ENCODE measurements at places on chromosomes 2 and 18. TPM values are rescaled to one million over a fixed set of nuclear protein-coding genes. Genes with fewer than 3 reads are reported as not detected.

DNA sequence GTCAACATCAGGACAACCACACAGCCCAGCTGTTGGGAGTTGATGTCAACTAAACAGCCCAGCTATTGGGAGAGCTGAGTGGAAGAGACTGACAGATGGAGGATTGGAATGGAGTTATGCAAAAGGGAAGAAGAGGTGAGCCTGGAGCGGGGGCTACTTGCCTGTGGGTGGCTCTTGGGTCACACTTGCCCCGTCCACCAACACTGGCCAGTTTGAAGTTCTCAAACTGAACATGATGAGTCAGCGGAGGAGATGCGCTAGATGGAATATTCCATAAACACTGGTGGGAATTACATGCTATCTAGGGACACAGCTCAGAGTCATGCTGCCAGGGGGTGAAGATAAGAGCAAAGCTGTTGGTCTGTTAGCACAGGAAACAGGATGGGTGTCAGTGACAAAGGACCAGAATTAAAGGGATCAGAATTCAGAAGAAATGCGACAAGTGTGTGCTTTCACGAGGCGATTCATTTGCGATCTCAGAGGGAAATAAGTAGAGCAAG lies 33.2 kb upstream of the AGAP1 start:
- H3K27me3 ChIP-seq, result no peaks in the 10 kb centered on the region
- no peak for DNase-seq
- H3K36me3 ChIP-seq, result no peaks in the 10 kb centered on the region
- H3K4me1 ChIP-seq, result peaks cover 6% of the 10 kb centered on the region

DNA sequence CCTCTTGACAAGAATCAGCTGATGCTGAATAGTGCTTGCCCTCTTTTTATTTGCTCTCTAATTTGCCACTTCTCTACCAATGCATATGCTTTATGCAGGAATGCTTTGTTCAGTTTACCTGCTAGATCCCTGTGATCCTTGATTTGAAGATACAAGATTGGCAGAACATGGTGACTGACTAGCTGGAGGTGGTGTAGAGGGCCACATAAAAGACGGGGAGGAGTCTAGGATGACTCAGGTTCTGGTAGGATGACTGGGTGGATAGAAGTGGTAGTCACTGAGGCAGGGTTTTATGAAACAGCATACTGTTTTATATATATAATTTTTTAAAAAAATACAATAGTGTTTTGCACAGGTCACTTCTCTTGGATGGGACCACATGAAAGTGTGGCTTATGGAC lies 6.3 kb upstream of the ADGRF3 start:
- peaks cover 23% of the 10 kb centered on the region for H3K4me1 ChIP-seq
- no peak for DNase-seq
- peaks cover 5% of the 10 kb centered on the region for H3K36me3 ChIP-seq

DNA sequence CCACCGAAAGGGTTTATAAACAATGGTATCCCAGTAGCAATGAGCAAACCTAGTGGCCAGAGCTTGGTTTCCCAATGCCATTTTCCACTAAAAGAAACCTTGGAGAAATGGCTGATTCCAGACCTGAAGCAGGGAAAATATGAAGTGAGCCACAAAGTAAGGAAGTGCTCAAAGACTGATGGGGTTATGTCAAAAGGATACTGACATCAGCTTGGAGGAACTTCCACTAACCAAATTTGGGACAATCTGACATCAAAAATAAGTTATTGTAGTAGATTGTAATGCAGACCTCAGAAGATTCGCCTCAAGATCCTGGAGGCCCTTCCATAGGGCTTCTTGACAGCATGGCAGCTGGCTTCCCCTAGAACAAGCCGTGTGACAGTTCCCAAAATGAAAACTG lies 79.4 kb upstream of the SP3 start:
- no peak overlapping the region for H3K27ac ChIP-seq
- peaks cover 12% of the 10 kb centered on the region for H3K4me1 ChIP-seq
- H3K27me3 ChIP-seq, result no peaks in the 10 kb centered on the region
- no peaks in the 10 kb centered on the region for H3K36me3 ChIP-seq
- no peak for DNase-seq
- H3K4me3 ChIP-seq, result no peak overlapping the region

- H3K27ac ChIP-seq, result no peak overlapping the region
- H3K4me1 ChIP-seq, result peaks cover 5% of the 10 kb centered on the region
- H3K27me3 ChIP-seq, result no peaks in the 10 kb centered on the region
- H3K4me3 ChIP-seq, result no peak overlapping the region
- no peak for DNase-seq
Observed at GRCh38 chr18:42854558-42854957, 260.9 kb downstream of the RIT2 start.

GRCh38 chr2:199987586-199987985 lies 32.2 kb downstream of the MAIP1 start:
- no peak overlapping the region for H3K4me3 ChIP-seq
- no peaks in the 10 kb centered on the region for H3K36me3 ChIP-seq
- no peak for DNase-seq
- peaks cover 9% of the 10 kb centered on the region for H3K4me1 ChIP-seq
- no peaks in the 10 kb centered on the region for H3K27me3 ChIP-seq

QPCT gene
- total RNA-seq, result not detected

CCDC102B gene
- total RNA-seq, result 6.5 TPM

TRMT61B gene
- 22.6 TPM for total RNA-seq

All from neural crest cell (in vitro differentiated cells).